ENCODE measurements at places on chromosomes 6 and 20.

- DNase-seq = no peak
These were observed 13.2 kb downstream of the SERAC1 start for GRCh38 chr6:158154816-158155215.

- DNase-seq = no peak
These were observed 76.9 kb upstream of the MAFB start for GRCh38 chr20:40765814-40766480.

GRCh38 chr6:54094786-54095185 lies 16.5 kb upstream of the MLIP start:
- no peak for DNase-seq

GRCh38 chr6:163525926-163526325 lies 111.4 kb downstream of the QKI start:
- DNase-seq = no peak

GRCh38 chr6:92767101-92767500 lies 652.3 kb downstream of the EPHA7 start:
- no peak for DNase-seq

DNA sequence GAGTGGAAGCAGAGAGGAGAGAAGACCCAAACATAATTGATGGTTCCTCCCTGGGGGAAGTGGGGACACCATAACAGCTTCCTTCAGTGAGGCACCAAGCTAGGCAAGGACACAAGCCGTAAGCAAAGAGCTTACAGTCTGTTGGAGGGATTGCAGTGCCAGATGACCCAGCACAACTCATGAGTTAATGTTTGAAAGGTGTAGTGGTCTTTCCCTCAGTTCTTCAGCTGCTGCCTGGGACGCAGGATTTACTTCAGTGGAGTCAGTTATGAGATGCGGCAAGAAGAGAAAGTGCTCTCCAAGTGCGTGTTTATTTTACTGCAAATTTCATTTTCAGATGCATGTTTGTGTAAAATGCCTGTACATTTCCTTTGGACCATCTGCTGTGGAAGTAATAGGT lies 38.7 kb upstream of the SLC17A4 start:
- no peak for DNase-seq

DNA sequence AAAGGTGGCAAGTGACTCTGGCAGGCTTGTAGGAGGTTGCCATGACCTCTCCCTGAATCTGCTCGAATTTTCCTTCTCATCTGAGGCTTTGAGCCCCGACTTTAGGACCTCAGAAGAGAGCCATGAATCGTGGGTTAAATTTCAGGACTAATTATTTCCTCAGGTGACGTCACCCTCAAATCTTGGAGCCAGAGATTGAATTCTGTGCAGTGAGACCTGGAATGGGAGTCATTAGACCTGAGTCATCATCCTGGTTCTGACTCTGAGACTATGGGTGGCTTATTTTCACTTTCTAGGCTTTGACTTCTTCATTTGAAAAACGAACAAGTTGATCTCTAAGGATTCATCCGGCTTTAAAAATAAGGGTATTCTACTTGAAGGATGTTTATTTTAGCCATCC lies 48.5 kb upstream of the PDYN start:
- no peak for DNase-seq

- no peak for DNase-seq
These were observed 45.4 kb upstream of the FERMT1 start for GRCh38 chr20:6168204-6168603.

- DNase-seq = peak; percentile 73
These were observed 23.8 kb upstream of the BNIP5 start for GRCh38 chr6:36360241-36361054.

- DNase-seq = no peak
These were observed 524.1 kb upstream of the JAG1 start for GRCh38 chr20:11197851-11198250.

GRCh38 chr6:149220882-149221773 lies 96.4 kb upstream of the TAB2 start:
- DNase-seq = no peak

DNA sequence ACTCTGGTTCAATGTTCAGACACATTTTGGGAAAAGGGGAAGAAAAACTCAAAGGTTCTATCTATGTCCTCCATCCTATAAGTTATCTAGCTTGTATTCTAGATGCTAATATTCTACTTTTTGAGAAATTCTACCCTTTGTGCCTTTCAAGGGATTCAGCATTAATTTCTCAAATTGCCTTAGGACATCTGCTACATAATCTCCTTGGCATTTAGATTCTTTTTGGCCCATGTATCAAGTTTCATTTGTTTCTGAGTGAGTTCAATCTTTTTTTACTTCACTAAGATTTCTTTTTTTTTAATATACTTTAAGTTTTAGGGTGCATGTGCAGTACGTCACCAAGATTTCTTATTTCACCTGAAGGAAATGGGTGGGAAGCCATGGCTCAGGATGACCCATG lies 232.7 kb upstream of the TENT5A start:
- DNase-seq = no peak

GRCh38 chr6:158807515-158808441 lies 11.4 kb downstream of the EZR start:
- DNase-seq = no peak

DNA sequence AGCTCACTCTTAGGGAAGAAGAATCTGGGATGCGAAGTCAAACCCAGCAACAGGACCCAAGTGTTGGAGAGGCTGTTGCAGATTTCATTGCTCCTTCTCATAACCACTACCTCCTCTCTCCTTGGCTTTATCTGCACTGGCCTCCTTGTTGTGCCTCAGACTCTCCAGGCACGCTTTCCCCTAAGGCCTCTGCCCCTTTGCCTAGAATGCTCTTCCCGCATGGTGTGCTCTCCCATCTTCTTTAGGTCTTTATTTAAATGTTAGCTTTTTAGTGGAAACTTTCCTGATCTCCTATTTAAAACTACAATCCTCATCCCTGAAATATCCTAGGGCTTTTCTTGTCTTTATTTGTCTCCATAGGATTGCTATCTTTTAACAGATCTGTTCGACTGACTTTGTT lies 94.9 kb upstream of the TMEM30A start:
- no peak for DNase-seq

DNA sequence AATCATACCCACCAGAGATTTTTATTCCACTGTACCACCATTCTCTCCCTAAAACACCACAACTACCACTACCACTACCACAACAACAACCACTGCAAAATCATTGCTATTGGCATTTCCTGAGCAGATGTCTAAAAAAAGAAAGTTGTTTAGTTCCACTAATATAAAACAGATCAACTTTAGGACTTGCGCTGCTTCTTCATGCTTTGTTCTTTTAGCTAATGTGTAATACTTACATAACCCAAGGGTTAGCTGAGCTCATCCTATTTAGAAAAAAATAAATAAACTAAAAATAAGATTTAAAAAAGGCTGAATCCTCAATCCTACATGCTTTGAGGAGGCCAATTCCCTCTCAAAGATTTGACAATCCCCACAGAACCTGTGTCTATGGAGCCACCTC lies 11.4 kb downstream of the IYD start:
- DNase-seq = no peak

DNA sequence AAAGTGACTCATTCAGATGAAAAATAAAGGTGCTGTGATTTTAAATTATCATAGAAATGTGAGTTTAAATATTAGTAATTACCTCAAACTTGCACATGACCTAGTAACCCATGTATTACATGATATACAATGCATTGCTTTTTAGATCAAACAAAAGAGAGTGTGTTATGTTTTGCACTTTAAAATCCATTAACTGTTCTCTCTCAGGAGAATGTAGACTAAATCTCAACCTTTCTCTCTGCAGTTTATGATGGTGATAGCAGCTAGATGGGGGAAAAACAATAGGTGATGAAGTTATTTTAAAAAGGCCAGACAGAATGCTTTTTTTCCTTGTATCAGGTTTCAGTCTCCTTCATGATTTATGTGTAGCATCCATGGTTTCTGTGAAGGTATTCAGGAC lies 404.4 kb upstream of the RNF217 start:
- DNase-seq = no peak

DNA sequence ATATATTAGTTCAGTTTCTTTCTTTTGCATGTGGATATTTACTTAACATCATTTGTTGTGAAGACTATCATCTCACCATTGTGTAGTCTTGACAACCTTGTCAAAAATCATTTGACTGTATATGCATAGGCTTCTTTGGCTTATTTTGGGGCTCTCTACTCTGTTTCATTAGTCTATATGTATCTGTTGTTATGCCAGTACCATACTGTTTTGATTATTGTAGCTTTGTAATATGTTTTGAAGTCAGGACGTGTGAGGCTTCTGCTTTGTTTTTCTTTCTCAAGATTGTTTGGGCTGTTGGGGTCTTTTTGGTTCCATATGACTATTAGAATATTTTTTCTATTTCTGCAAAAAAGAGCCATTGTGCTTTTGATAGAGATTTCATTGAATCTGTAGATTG lies 288.2 kb upstream of the RNF217 start:
- no peak for DNase-seq

GRCh38 chr20:17767624-17768023 lies 67.9 kb downstream of the BANF2 start:
- no peak for DNase-seq

GRCh38 chr6:167108278-167108677 lies 14.6 kb upstream of the CCR6 start:
- no peak for DNase-seq

DNA sequence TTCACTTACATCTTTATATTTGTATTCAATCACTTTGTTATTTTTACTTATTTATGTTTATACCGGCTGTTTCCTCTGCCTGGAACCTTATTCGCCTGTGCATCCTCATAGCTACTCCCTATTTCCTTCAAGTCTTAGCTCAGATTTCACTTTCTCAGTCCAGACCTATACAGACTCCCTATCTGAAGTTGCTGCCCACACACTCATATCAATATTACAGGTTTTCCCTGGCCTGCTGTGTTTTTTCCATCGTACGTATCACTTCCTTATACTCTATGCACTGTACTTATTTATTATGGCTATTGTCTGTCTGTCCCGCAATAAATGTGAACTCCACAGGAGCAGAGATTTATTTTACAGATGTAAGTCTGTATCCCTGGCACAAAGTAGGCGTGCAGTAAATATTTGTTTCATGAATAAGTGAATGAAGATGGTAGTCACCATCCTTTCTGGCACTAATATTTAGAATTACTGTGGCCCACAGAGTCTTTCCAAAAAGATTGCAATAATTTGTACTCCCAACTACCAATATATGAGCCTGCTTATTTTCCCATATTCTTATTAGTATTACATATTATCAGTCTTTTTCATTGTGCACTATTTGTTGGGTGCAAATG lies 64.9 kb downstream of the TNFAIP3 start:
- DNase-seq = no peak
